Right atrium auricular region (tissue), 2 donors: ENCODE measurements at places on chromosomes 7 and 10. TPM values are rescaled to one million over a fixed set of nuclear protein-coding genes. Genes with fewer than 3 reads are reported as not detected.

- H3K27me3 ChIP-seq: no peaks in the 10 kb centered on the region
- no peak for DNase-seq
- H3K36me3 ChIP-seq: no peaks in the 10 kb centered on the region
- no peak overlapping the region for H3K27ac ChIP-seq
Measured at GRCh38 chr10:97314671-97315070, 4.4 kb upstream of the FRAT1 start.

Gene GPR26
- not detected for total RNA-seq

Gene CDC14C
- total RNA-seq: not detected

- H3K27ac ChIP-seq: no peak overlapping the region
- peaks cover 37% of the 10 kb centered on the region for H3K36me3 ChIP-seq
- no peaks in the 10 kb centered on the region for H3K27me3 ChIP-seq
- H3K4me3 ChIP-seq: no peak overlapping the region
- no peak for DNase-seq
- peaks cover 11% of the 10 kb centered on the region for H3K4me1 ChIP-seq
Measured at GRCh38 chr7:75048435-75049379, 24.9 kb downstream of the RCC1L start.

Gene CXCL12
- 53.8 TPM for total RNA-seq

DNA sequence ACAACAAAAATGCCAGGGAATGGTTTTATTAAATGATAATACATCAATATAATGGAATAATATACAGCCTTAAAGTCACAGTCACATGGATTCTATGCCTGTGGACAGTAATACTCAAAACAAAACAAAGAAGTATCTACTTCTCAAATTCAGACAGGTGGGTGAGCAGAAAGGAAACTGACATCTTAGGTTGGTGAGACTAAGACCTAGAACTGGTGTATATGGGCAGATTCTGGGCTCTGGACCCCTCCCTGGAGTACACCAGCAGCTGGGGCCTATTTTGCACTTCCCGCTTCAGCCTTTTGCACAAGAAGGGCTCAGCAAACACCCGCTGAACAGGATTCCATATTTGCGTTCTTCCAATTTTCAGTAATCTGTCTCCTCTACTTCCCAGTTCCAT, 5.4 kb upstream of the FIS1 start:
- H3K4me1 ChIP-seq: no peaks in the 10 kb centered on the region
- no peak for DNase-seq
- no peak overlapping the region for H3K27ac ChIP-seq

DNA sequence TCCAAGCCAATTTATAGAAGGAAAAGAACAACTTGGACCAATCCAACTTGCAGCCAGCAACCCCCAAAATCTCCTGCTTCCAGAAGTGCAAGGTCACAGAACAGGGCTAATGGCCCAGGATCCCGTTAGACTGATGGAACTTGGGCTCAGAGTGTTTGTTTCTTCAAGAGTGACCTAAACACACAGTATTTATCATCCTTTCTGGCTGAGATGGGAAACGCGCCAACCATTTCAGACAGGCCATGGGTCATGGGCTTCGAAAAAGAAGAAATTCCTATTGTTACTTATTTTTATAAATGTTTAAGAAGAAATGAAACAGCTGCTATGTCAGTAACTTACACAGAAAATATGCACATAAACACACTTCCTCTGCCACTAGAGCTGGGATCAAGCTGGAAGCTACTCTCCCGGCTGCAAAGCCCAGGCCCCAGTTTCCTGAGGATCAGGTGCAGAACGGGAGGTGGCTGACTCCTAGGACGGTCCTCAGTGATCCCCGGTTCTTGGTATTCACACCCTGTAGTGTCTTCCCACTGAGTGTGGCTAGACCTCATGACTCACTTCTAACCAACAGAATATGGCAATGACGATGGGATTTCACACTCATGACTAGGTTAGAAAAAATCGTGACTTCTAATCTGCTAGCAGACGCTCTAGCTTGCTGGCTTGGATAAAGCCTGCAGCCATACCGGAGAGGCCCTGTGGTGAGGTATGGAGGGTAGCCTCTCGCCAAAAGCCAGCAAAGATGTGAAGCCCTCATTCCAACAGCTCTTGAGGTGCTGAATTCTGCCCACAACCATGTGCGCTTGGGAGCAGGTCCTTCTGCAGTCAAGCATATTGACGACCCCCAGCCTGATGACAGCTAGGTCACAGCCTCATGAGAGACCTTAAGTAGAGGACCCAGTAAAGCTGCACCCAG, 60.2 kb downstream of the CHST15 start:
- DNase-seq: no peak
- H3K4me3 ChIP-seq: no peak overlapping the region
- no peak overlapping the region for H3K27ac ChIP-seq
- H3K4me1 ChIP-seq: peaks cover 14% of the 10 kb centered on the region

- H3K27me3 ChIP-seq: no peaks in the 10 kb centered on the region
- H3K36me3 ChIP-seq: no peaks in the 10 kb centered on the region
- H3K27ac ChIP-seq: no peak overlapping the region
- peaks cover 29% of the 10 kb centered on the region for H3K4me1 ChIP-seq
- no peak overlapping the region for H3K4me3 ChIP-seq
Measured at GRCh38 chr10:21521751-21522533, 3.5 kb downstream of the SKIDA1 start.

Gene TBX20
- 140 TPM for total RNA-seq

- no peak for DNase-seq
- no peaks in the 10 kb centered on the region for H3K4me1 ChIP-seq
- no peak overlapping the region for H3K4me3 ChIP-seq
- no peaks in the 10 kb centered on the region for H3K27me3 ChIP-seq
Measured at GRCh38 chr7:151009327-151010036, 14.8 kb downstream of the ATG9B start.

Gene PNLIPRP1
- not detected for total RNA-seq

DNA sequence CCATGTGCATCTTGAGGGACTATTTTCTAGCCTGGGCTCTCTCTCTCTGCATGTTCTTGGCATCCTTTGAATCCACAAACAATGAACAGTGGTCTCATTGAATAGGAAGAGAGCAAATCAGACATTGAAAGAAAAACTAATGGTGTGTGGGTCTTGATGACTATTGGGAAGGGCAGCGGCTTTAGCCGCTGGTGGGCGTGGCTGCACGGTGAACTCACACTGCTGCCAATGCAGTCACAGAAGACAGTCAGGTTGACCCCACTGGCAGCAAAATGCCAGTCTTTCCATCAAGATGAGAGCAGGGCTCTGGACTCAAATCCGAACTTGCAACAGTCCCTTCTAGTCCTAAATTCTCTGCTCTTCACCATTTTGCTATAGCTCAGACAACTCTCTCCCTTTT, 91.0 kb downstream of the ADARB2 start:
- no peaks in the 10 kb centered on the region for H3K27me3 ChIP-seq
- no peak overlapping the region for H3K27ac ChIP-seq
- H3K4me3 ChIP-seq: no peak overlapping the region
- DNase-seq: no peak
- H3K36me3 ChIP-seq: no peaks in the 10 kb centered on the region

- H3K4me1 ChIP-seq: no peaks in the 10 kb centered on the region
- H3K27me3 ChIP-seq: no peaks in the 10 kb centered on the region
- DNase-seq: no peak
- H3K36me3 ChIP-seq: no peaks in the 10 kb centered on the region
- no peak overlapping the region for H3K27ac ChIP-seq
Measured at GRCh38 chr10:63972949-63973827, 452.0 kb downstream of the REEP3 start.

DNA sequence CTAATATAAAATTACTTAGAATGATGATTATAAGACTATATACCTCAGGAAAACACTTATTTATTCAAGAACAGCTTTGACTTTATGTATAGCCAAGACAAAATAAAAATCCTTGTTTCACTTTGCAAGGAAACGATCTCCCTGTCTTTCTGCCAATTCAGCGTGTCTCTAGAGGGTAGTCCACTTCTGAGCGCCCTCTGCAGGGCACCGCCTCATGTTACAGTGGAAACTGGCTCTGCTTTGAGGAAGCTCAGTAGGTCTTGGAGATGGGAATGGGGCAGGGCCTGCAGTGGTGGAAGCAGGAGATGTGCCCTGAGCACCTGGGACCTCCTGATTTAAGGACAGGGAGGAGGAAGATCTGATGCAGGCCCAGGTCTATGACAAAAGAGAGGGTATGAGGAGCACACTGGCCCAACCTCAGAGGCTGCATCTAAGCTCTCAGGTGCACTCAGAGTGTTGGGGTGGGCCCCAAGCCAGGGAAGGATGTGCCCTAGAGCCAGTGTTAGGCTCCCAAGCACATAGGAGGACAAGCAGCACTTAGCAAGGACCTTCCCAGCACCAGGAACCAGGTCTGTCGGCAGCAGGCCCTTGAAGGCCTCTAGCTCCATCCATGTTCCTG, 481.0 kb downstream of the TNS3 start:
- no peaks in the 10 kb centered on the region for H3K36me3 ChIP-seq
- no peaks in the 10 kb centered on the region for H3K27me3 ChIP-seq
- H3K4me1 ChIP-seq: no peaks in the 10 kb centered on the region
- no peak overlapping the region for H3K4me3 ChIP-seq
- H3K27ac ChIP-seq: no peak overlapping the region

Gene OIT3
- total RNA-seq: 0.67 TPM

DNA sequence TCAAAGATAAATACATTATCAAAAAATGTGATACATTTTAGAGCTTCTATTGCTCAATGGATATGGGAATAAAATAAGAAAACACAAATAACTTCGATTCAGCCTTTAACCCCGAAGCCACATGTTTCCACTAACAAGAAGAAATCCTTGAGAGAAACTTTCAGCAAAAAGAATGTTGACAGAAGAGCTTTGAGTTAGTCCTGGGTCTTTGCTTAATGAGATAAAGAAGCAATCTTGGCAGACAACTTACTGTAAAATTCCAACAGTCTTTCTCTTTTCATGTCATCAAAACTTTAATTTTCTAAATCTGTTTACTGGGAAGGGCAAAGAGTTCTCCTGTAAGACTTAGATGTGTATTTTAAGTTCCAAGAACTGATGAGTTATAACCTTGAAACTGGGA, 810.2 kb downstream of the CNTNAP2 start:
- H3K27ac ChIP-seq: no peak overlapping the region
- H3K4me1 ChIP-seq: no peaks in the 10 kb centered on the region
- no peaks in the 10 kb centered on the region for H3K36me3 ChIP-seq
- H3K27me3 ChIP-seq: no peaks in the 10 kb centered on the region
- no peak overlapping the region for H3K4me3 ChIP-seq

Gene MSS51
- 2.0 TPM for total RNA-seq

Gene PPP1R9A
- total RNA-seq: 23.3 TPM

GRCh38 chr7:157682064-157682945, 345.5 kb downstream of the DNAJB6 start:
- peaks cover 35% of the 10 kb centered on the region for H3K27me3 ChIP-seq
- no peaks in the 10 kb centered on the region for H3K36me3 ChIP-seq
- H3K27ac ChIP-seq: no peak overlapping the region
- no peak for DNase-seq

Gene CPVL
- 2.7 TPM for total RNA-seq
